ENCODE measurements at places on chromosomes 12 and 14.

GRCh38 chr14:64928239-64929013 is 14.1 kb downstream of the GPX2 start:
- H3K4me3 ChIP-seq = no peak overlapping the region
- peak overlapping the region; percentile 69 for H3K27ac ChIP-seq
- peaks cover 75% of the 10 kb centered on the region for H3K36me3 ChIP-seq
- DNase-seq = no peak
- peaks cover 35% of the 10 kb centered on the region for H3K4me1 ChIP-seq

- no peak overlapping the region for H3K4me3 ChIP-seq
- H3K4me1 ChIP-seq = no peaks in the 10 kb centered on the region
- H3K27ac ChIP-seq = no peak overlapping the region
- H3K36me3 ChIP-seq = peaks cover 16% of the 10 kb centered on the region
These were observed 103.3 kb downstream of the ADCK1 start for GRCh38 chr14:77903221-77903620.

DNA sequence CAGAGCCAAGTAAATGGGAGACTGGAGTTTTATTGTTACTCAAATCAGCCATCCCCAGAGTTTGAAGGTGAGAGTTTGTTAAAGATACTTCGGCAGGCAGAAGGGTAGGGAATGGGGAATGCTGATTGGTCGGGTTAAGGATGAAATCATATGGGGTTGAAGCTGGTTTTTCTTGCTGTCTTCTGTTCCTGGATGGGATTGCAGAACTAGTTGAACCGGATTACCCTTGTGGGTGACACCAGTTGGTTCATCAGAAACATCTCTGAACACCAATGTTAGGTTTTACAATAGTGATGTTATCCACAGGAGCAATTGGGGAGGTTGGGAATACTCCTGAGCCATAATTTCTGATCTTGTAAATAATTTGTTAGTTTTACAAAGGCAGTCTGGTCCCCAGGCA is 18.7 kb upstream of the SMCO2 start:
- no peak for DNase-seq
- H3K27ac ChIP-seq = no peak overlapping the region
- H3K4me3 ChIP-seq = no peak overlapping the region
- no peaks in the 10 kb centered on the region for H3K27me3 ChIP-seq
- H3K36me3 ChIP-seq = no peaks in the 10 kb centered on the region

- H3K27me3 ChIP-seq = peaks cover 97% of the 10 kb centered on the region
- H3K4me3 ChIP-seq = no peak overlapping the region
- peaks cover 27% of the 10 kb centered on the region for H3K4me1 ChIP-seq
- H3K36me3 ChIP-seq = no peaks in the 10 kb centered on the region
These were observed 4.1 kb downstream of the TRHDE start for GRCh38 chr12:72276181-72276805.

DNA sequence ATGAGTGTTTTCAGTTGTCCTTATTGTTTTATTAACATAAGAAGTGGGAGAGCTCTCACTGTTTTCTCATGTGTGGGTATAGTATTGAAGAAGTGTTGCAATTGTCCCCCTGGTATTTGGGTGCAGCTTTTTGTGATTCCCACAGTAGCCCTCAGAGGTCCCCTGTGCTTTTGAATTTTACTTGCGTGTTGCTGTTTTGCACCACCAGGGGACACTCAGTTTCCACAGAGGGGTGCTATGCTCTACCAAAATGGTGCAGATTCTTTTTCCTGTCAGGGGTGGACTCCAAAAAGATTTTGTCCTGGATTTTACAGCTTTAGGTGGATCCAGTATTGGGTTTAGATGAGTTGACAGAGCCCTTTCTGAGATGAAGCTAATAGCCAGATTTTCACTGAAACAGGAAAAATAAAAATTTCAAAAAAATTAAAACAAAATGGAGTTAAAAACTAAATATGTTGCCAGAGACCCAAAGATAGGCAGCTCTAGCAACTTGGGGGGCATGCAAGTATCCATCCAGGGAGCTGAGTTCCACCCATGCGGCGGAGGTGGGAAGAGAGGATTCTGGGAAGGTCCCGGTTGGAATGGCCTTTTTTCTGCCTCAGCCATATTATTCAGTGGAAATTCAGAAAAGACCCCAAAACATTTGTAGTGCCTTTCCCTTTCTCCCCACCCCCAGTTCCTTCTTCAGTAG is 50.2 kb downstream of the TTLL5 start:
- H3K36me3 ChIP-seq = peaks cover 7% of the 10 kb centered on the region
- no peaks in the 10 kb centered on the region for H3K27me3 ChIP-seq
- no peak overlapping the region for H3K4me3 ChIP-seq
- peak overlapping the region; percentile 84 for H3K27ac ChIP-seq
- peaks cover 26% of the 10 kb centered on the region for H3K4me1 ChIP-seq

GRCh38 chr14:85934886-85935254 is 404.9 kb downstream of the FLRT2 start:
- H3K4me3 ChIP-seq = peak overlapping the region; percentile 62
- no peak for DNase-seq
- H3K36me3 ChIP-seq = no peaks in the 10 kb centered on the region

- no peak overlapping the region for H3K4me3 ChIP-seq
- H3K27me3 ChIP-seq = no peaks in the 10 kb centered on the region
- no peak overlapping the region for H3K27ac ChIP-seq
- no peaks in the 10 kb centered on the region for H3K36me3 ChIP-seq
- peaks cover 29% of the 10 kb centered on the region for H3K4me1 ChIP-seq
- no peak for DNase-seq
These were observed 72.5 kb downstream of the PHLDA1 start for GRCh38 chr12:75959060-75959459.

- peaks cover 64% of the 10 kb centered on the region for H3K27me3 ChIP-seq
- H3K4me1 ChIP-seq = no peaks in the 10 kb centered on the region
- no peak for DNase-seq
- H3K27ac ChIP-seq = no peak overlapping the region
- no peaks in the 10 kb centered on the region for H3K36me3 ChIP-seq
- H3K4me3 ChIP-seq = no peak overlapping the region
These were observed 104.4 kb upstream of the TMEM132D start for GRCh38 chr12:130008241-130008640.

DNA sequence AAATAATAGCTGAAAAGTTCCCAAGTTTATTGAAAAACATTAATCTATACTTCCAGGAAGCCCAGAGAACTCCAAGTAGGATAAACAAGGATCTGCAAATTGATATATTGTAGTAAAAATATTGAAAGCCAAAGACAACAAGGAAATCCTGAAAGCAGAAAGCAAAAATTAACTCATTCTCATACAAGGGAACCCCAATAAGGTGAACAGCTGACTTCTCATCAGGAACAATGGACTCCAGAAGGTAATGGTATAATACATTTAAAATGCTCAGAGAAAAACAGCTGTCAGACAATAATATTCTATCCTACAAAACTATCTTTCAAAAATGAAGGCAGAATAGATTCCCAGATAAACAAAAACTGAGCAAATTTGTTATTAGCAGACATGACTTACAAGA is 138.1 kb upstream of the BMP4 start:
- no peaks in the 10 kb centered on the region for H3K36me3 ChIP-seq
- H3K4me3 ChIP-seq = no peak overlapping the region
- H3K27me3 ChIP-seq = no peaks in the 10 kb centered on the region
- DNase-seq = no peak
- no peak overlapping the region for H3K27ac ChIP-seq

- H3K27ac ChIP-seq = no peak overlapping the region
- no peaks in the 10 kb centered on the region for H3K4me1 ChIP-seq
- DNase-seq = no peak
- no peak overlapping the region for H3K4me3 ChIP-seq
- no peaks in the 10 kb centered on the region for H3K36me3 ChIP-seq
These were observed 163.0 kb downstream of the OTOGL start for GRCh38 chr12:80262346-80262745.

GRCh38 chr14:53840444-53840843 is 116.2 kb downstream of the BMP4 start:
- H3K4me3 ChIP-seq = no peak overlapping the region
- H3K36me3 ChIP-seq = no peaks in the 10 kb centered on the region

- H3K27me3 ChIP-seq = no peaks in the 10 kb centered on the region
- H3K4me1 ChIP-seq = no peaks in the 10 kb centered on the region
- H3K4me3 ChIP-seq = no peak overlapping the region
- H3K36me3 ChIP-seq = no peaks in the 10 kb centered on the region
- no peak for DNase-seq
These were observed 85.8 kb downstream of the ATP23 start for GRCh38 chr12:58026897-58027891.

GRCh38 chr12:70691018-70691672 is 53.9 kb upstream of the PTPRB start:
- H3K27me3 ChIP-seq = no peaks in the 10 kb centered on the region
- no peak overlapping the region for H3K4me3 ChIP-seq
- H3K36me3 ChIP-seq = no peaks in the 10 kb centered on the region
- H3K27ac ChIP-seq = peak overlapping the region; percentile 60

DNA sequence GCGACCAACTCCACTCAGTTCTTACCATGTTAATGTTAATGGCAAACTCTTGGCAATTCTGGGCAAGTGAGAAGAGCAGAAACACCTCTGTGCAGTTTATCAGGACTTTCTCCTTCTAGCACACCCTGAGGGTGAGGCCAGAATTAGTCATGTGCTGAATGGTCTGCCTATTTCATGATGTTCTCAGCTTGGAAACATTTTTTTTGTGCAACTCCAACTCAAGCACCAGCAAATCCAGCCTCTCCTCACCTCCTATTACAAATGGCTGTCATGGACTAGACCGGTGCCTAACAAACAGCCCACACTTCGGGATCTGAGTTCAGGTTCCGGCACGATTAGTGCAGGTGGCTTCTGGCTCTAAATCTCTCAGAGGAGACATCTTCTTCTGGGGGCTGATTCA is 246.0 kb downstream of the ZFP36L1 start:
- H3K27me3 ChIP-seq = no peaks in the 10 kb centered on the region
- peak overlapping the region; percentile 97 for H3K27ac ChIP-seq
- H3K4me3 ChIP-seq = no peak overlapping the region
- H3K36me3 ChIP-seq = no peaks in the 10 kb centered on the region
- DNase-seq = no peak

DNA sequence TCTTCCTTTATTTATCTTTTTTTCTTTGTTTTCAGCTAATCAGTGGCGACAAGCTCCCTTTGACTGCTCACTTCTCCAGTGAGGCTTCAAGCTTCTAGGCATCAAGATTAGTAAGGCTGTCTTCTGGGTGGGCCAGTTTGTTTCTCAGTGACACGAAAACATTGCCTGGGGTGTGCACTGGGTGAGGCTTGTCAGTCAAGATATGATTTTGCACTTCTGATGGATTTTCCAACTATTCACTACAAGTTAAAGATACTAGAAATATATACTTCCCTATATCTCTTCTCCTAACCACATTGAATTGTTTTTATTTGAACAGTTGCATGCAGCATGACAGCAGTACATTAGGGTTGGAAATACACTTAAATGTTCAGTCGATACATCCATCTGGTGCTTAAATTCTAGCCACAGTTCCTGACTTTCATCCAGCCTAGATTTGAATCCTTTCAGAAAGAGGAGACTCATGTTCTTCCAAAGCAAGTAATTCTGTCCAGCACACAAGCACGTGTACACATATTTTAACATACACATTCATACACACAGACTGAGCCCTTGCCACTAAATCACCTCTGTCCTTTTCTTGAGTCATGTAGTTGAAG is 275.6 kb upstream of the NOVA1 start:
- H3K27ac ChIP-seq = peak overlapping the region; percentile 36
- H3K4me1 ChIP-seq = no peaks in the 10 kb centered on the region
- H3K36me3 ChIP-seq = no peaks in the 10 kb centered on the region
- H3K27me3 ChIP-seq = no peaks in the 10 kb centered on the region
- no peak overlapping the region for H3K4me3 ChIP-seq
